H1 (cell line): ENCODE measurements at places on chromosomes 5 and 9.

GRCh38 chr9:14710804-14711203, 11.7 kb downstream of the CER1 start:
- H3K4me1 ChIP-seq, result no peaks in the 10 kb centered on the region
- H3K4me3 ChIP-seq, result no peak overlapping the region
- H3K27ac ChIP-seq, result no peak overlapping the region
- no peaks in the 10 kb centered on the region for H3K36me3 ChIP-seq

DNA sequence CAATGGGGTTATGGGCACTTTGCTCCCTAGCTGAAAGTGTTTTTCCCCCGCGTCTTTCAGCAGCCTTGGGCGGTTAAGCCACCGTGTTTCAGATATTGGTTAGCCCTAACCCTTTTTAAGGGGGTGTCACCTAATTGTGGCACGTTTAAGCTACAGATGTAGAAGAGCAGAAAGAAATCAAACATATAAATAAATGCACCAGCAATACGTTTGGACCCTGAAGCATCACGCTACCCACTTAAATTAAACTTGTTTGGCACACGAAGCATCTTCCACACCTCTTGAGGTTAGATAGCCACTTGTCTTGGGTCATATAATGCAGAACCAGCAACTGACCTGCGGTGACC, 768 bp downstream of the YTHDC2 start:
- H3K27ac ChIP-seq, result peak overlapping the region; percentile 62; the same call in 1 of the 2 replicates
- DNase-seq, result no peak
- no peaks in the 10 kb centered on the region for H3K36me3 ChIP-seq
- H3K27me3 ChIP-seq, result no peaks in the 10 kb centered on the region
- H3K4me3 ChIP-seq, result peak overlapping the region; percentile 69

DNA sequence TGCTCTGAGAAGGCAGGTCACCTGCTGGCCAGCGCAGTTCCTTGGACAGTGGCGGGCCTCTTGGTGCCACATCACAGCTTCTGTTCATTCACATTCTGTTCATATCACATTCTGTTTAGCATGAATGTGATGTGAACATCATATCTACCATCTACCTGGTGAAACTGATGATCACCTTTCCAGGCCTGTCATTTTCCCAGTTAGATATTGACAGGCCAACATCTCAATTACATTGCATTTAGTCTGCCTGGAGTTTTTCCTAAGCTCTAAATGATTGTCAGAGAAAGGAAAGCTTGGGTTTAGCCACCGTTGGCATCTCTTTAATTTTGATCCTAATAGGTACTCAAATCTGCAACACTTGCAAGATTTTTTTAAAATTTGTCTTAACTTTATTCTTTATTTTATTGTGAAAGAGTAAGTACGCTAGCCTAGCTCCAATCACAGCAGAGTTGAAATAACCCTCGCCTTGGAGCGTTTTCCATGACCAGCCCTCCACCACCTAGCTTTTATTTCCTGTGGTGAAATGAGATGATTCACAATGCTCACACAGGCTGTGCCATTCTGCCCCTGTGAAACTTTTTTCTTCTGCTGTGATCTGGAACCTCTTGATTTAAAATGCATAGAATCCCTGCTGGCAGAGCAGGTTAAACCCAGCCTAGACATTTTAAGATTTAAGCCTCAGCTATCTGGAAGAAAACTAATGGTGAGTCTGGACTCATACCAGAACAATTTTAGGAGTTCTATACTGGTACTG, 225.0 kb downstream of the ESM1 start:
- DNase-seq, result no peak
- H3K36me3 ChIP-seq, result no peaks in the 10 kb centered on the region
- no peak overlapping the region for H3K4me3 ChIP-seq
- no peaks in the 10 kb centered on the region for H3K27me3 ChIP-seq
- no peak overlapping the region for H3K27ac ChIP-seq
- no peaks in the 10 kb centered on the region for H3K4me1 ChIP-seq

DNA sequence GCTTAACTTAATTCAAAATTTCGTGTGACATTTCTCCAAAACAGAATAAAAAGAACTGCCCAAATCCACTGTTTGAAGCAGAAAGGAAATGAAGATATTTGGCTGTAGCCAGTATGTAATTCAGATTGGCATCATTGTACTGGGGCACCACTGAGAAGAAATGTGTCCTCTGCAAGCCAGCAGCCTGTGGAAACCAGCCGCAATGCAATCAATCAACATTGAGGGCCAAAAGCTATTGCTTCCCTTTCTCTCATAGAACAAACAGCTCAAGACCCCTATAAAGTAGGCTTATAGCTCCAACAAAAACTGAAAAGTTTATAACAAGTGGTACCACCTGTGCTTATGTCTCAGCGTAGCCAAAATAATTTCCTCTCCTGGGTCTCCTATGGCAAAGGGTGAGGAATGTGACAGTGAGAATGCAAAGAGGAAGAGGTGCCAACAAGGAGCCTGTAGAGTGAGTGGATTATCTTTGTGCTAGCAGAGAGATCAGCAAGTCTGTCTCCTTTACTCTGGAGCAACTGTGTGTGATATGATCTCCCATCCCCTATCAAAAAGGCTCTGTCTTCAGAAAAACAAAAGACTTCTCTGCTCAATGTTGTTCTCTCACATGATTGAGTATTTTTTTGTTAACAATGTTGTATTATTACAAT, 1072.3 kb upstream of the DMAC1 start:
- H3K4me3 ChIP-seq, result no peak overlapping the region
- DNase-seq, result no peak
- H3K4me1 ChIP-seq, result no peaks in the 10 kb centered on the region; the same call in 1 of the 2 replicates
- no peaks in the 10 kb centered on the region for H3K36me3 ChIP-seq

DNA sequence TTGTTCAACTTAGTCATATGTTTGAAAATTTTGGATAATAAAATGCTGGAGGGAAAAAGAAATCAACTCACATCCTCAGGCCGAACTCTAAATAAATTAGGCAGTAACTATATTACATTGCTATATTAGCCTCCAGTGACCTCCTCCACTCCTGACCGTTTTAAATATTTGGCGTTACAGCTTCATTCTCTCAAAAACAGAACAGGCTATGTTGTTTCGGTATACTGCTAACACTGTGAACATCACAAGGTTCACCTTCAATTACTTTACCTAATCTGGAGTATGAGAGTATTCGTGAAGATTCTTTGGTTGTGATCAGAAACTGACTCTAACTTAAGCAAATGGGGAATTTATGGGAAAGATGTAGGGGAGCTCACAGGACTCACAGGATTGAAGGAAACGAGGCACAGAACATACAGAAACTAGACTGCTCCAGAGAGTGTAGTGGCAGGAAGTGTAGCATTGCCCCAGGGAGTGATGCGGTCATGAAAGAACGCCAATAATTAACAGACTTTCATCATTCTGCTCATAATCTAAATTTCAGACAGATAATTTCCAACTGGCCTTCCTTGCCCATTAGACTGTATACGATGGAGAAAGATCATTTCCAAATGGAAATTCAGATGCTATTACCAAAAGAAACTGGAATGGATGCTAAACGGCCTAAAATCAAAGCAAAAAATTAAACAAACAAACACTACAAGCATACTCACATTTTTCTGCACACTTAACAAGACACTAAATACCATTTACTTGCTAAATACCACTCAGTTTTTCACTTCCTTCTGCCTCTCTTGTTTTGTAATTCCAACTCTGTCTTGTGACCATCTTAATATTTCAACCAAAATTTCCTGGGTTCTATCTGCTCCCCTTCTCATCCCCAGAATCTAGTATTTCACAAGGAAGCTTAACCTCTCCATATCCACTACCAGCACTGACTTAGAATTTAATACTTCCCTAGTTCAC, 110.1 kb upstream of the LPAR1 start:
- no peaks in the 10 kb centered on the region for H3K36me3 ChIP-seq
- no peaks in the 10 kb centered on the region for H3K27me3 ChIP-seq

GRCh38 chr9:114995681-114996221, 65.4 kb upstream of the TNFSF8 start:
- no peak overlapping the region for H3K4me3 ChIP-seq
- H3K27ac ChIP-seq, result no peak overlapping the region
- DNase-seq, result no peak
- H3K4me1 ChIP-seq, result no peaks in the 10 kb centered on the region; the same call in 1 of the 2 replicates
